ENCODE measurements at places on chromosomes 13 and 19. TPM values are rescaled to one million over a fixed set of nuclear protein-coding genes. Genes with fewer than 3 reads are reported as not detected.

IGFL3 gene
- total RNA-seq = not detected

NFKBIB gene
- 85.7 TPM for total RNA-seq

- DNase-seq = no peak
These were observed 98.7 kb upstream of the RNF113B start for GRCh38 chr13:98275681-98276171.

KIR2DL1 gene
- total RNA-seq = not detected

DNA sequence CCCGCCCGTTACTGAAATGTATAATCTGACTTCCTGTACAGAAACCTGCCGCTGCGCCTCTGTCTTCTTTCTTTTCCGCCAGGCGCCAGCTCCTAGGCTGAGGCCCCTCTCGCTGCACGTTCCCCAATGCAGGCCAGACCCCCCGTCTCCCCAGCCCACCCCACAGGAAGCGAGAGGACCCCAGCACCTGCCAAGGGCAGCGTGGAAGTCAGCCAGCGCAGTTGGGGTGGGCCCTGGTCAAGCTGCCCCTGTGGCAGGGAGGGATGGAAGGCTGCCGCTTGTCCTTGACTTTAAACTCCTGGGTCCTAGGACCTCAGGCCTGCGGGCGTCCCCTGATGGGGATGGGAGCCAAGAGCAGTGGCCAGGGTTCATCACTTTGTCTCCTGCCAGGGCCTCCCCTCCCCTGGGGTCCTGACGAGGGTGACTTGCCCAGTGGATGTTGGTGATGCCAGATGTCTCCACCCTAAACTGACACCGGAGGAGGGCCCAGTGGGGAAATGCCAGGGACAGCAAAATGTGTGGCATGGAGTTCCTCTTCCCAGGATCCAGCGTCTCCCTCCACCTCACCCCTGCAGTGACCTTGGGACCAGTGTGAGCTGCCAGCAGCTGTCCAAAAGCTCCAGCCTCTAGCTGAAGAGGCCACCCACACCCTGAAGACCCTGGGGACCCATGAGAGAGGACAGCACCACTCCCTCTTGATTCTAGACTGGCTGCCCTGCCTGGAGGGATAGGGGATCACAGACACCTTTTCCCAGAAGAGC lies 8.5 kb upstream of the MARCHF2 start:
- no peak for DNase-seq

PHF11 gene
- total RNA-seq = 53.6 TPM

DNA sequence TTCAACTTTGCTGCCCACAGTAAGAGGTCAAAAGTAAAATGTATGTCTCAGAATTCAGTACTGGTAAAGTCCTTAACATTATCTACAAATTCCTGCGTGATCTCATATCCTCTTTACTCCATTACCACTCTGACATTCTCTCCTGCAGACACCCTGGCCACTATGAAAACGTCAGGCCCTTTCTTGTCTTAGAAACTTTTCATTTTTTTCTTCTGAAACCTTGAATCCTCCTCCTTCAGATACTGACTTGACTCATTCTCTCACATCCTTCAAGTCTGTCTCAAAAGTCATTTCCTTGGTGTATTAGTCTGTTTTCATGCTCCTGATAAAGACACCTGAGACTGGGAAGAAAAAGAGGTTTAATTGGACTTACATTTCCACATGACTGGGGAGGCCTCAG lies 262.3 kb downstream of the POU4F1 start:
- DNase-seq = no peak

DNA sequence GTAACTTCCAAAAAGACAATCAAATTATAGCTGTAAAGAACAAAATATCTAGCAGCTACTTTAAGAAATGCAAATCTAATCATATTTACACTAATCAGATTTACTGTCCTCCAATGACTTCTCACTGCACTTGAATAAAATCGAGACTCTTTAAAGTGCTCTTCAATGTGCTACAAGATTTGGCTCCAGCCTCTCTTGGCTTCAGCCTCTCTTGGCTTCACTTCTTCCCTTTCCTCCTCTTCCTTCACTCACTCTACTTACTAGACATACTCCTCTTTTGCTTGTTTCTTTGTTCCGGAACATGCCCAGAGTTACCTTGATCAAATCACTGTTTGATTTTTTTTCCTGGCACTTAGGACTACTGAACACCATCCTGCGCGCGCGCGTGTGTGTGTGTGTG lies 495.4 kb downstream of the LMO7 start:
- no peak for DNase-seq

DNA sequence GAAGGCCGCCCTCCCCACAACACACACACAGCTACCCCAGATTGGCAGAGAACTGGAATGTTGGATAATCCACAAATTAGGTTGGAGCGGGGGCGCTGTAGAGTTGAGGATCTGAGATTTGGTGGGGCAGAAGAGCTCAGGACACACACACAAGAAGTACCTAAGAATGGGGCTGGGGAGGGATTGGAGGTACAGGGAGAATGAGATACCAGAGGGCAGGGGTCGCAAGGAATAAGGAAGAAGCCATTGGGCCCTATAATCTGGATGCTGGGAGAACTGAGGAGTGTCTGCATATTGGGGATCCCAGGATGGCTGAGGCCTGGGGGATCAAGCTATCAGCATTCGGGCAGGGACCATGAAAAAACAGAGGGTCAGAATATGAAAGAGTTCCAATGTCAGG lies 11.5 kb downstream of the SYT3 start:
- no peak for DNase-seq

SLC10A2 gene
- total RNA-seq = not detected

- no peak for DNase-seq
These were observed 371.9 kb downstream of the KCNRG start for GRCh38 chr13:50387051-50387581.

AP1M2 gene
- not detected for total RNA-seq

IZUMO2 gene
- not detected for total RNA-seq

BABAM1 gene
- total RNA-seq = 112 TPM

SMIM44 gene
- total RNA-seq = not detected

RASGRP4 gene
- total RNA-seq = 0.23 TPM

ZNF77 gene
- total RNA-seq = 3.5 TPM

- no peak for DNase-seq
These were observed 15.1 kb downstream of the LHFPL6 start for GRCh38 chr13:39587939-39588338.

GRCh38 chr13:85527316-85527715 lies 271.9 kb downstream of the SLITRK6 start:
- no peak for DNase-seq

GRCh38 chr13:74533226-74533625 lies 399.0 kb upstream of the KLF12 start:
- DNase-seq = no peak

- DNase-seq = no peak
These were observed 56.0 kb downstream of the ZNF536 start for GRCh38 chr19:30428092-30428680.

DNA sequence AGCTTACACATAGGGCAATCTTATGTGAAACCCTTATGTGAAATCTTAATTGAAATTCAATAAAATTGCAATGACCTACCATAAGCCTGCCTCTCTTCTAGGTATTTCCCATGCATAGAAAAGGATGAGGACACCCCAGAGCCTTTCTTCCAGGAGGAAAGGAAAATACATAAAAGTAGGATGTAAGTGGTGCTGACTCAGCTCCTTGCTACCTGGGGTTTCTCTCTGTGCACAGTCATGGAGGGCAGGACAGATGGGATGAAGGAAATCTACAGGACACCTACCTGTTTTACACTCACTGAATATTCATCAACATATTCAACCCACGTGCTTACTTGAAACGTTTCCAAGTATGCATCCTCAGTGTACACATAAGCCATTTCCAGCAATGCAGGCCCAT lies 1299.2 kb upstream of the SLC10A2 start:
- no peak for DNase-seq

ATP8A2 gene
- 1.6 TPM for total RNA-seq

- no peak for DNase-seq
These were observed 174.8 kb upstream of the SERP2 start for GRCh38 chr13:44198826-44199225.

- DNase-seq = no peak
These were observed 4.1 kb upstream of the TLE6 start for GRCh38 chr19:2973229-2973628.

DNA sequence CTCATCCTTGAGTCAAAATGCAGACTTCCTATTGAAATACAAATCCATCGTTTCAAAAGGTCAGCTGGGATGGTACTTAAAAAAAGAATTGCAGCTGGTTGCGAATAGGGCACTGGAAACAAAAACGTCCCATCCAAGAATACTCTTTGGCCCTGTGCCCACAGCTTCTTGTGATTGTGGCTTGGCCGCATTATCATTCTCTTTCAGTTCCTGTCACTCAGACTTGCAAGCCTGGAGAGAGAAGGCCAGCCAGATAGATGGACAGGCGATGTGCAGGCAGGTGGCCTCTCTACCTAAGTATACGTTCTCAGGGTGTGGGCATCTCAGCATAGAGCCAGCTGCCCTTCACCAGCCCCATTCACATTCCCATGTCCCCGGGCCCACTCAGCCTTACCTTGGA lies 208.5 kb upstream of the ZNF536 start:
- no peak for DNase-seq

CCDC70 gene
- total RNA-seq = 0.56 TPM

GRCh38 chr13:87123987-87124784 lies 547.0 kb upstream of the SLITRK5 start:
- DNase-seq = no peak

DNA sequence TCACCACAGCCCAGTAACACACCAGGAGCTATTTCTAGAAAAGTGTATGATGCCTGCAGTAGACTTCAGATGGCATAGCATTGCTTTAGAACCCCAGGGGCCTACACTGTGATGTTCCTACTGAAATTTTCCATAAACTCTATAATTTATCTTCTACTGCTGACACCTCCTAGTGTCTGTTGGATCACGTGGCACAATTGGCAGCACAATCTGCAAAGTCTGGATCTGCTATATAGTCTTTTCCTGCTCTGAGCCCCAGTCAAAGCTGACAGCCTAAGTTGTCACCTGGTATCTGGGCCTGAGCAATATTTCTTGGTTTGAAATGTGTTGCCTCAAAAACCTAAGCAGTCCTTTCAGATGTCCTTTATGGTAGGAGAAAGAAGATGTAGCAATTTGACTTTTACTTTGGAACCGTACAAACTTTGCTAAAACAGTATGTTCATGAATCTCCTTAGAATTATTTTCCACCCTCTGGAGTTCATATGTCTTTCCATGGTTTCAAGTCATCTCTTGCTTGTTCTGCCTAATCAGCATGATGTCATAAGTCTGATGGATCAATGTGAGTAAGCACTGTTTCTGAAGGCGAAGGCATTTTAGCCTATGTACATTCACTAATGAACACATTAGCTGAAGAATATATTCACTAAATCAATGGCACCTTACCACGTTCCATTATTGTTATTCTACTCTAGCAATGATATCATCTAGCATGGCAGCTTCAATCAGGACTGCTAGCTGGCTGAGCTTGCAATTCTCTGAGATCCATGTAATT lies 536.5 kb upstream of the NBEA start:
- DNase-seq = no peak

GJB2 gene
- total RNA-seq = 1.8 TPM

DNA sequence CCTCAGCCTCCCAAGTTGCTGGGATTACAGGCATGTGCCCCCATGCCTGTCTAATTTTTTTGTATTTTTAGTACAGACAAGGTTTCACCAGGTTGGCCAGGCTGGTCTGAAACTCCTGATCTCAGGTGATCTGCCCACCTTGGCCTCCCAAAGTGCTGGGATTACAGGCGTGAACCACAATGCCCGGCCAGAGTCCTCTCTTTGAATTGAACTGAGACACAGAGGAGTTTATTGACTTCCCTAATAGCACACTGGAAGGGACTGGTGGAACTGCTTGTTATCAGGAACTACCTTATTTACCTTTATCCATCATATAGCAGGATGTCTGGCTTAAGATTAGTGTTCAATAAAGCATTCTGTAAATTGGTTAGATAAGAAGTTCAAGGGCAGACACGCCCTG lies 613.8 kb downstream of the EFNB2 start:
- no peak for DNase-seq

MARCHF2 gene
- total RNA-seq = 6.1 TPM

GRCh38 chr13:47661076-47661475 lies 340.0 kb downstream of the SUCLA2 start:
- no peak for DNase-seq

DNA sequence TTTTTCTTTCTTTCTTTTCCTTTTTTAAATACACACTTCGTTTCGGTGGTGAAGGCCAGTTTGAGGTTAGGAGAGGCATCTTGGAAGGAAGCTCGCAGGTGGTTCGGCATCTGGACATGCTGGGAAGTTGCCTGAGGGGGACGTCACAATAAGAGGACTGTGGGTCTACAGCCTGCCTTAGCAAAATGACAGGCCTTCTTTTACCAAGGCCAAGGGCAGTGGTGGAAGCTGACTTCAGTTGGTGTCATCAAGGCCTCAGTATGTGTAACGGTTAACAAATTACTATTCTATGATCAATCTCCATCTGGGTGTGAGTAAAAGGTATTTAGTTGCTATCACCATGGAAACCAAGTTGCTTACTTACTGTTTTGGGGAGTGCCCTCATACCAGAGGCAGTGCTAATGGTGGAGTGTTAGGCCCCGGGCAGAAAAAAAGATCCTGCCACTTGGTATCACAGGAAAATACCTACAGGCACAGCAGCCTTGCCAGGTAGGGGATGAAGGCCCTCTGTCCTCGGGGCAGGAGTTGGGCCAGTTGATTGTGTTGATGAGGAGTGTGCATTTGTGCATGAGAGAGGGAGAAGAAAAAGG lies 10.3 kb downstream of the ACTN4 start:
- DNase-seq = no peak

NDFIP2 gene
- 48.8 TPM for total RNA-seq

TNNI3 gene
- not detected for total RNA-seq

DNA sequence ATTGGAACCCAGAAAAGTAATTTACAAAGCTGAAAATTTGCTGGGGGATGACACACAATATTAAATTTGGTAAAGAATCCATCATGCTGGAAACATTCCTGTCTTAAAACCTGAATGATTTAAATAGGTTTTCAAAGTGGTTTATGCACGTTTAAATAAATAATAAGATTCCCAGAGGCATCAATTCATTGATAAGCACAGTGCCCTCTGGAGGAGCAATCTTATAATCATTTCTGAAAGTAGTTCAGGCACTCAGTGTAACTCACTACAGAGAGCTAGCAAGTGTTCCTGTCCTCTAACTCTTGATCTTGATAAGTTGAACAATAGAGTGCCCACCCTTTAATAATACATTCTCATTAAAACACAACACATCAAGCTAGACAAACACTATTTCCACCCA lies 43.5 kb upstream of the SHISA2 start:
- DNase-seq = no peak

- DNase-seq = no peak
These were observed 254.7 kb downstream of the KLF12 start for GRCh38 chr13:73879346-73880015.

- DNase-seq = no peak
These were observed 18.2 kb downstream of the LRRC4B start for GRCh38 chr19:50549927-50550593.

ERCC5 gene
- 67.4 TPM for total RNA-seq

DNA sequence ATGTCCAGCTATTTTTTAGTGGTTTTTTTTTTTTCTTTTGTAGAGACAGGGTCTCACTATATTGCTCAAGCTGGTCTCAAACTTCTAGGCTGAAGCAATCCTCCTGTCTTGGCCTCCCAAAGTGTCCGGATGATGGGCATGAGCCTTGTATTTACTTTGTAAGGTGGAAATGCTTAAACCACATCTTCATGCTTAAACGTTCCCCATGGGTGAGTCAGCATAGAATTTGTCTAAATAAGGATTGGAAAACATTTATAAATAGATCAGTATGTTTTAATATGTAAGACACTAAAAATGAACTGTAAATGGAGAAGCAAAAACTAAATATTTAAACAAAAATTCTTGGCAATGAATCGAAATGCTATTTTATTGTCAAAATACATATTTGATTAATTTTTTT lies 698.0 kb downstream of the PCDH9 start:
- DNase-seq = no peak

Measured in activated naive CD8-positive, alpha-beta T cell treated with anti-CD3 and anti-CD28 coated beads for 36 hours (primary cell).